ENCODE measurements at places on chromosomes 4 and X.
A peak's percentile ranks its signal among the peaks of the same experiment; 100 is the strongest.

- DNase-seq: peak; percentile 2
Observed at GRCh38 chr4:139416073-139416673, 37.7 kb upstream of the RAB33B start.

GRCh38 chr4:5526080-5526846, 182.1 kb downstream of the EVC2 start:
- DNase-seq: no peak

- no peak for DNase-seq
Observed at GRCh38 chrX:111837197-111837596, 38.8 kb upstream of the TRPC5OS start.

- DNase-seq: no peak
Observed at GRCh38 chrX:2498781-2499302, 1.9 kb downstream of the DHRSX start.

GRCh38 chr4:141669501-141669900, 33.1 kb downstream of the IL15 start:
- DNase-seq: no peak

GRCh38 chr4:156894234-156894633, 77.4 kb downstream of the PDGFC start:
- DNase-seq: no peak

DNA sequence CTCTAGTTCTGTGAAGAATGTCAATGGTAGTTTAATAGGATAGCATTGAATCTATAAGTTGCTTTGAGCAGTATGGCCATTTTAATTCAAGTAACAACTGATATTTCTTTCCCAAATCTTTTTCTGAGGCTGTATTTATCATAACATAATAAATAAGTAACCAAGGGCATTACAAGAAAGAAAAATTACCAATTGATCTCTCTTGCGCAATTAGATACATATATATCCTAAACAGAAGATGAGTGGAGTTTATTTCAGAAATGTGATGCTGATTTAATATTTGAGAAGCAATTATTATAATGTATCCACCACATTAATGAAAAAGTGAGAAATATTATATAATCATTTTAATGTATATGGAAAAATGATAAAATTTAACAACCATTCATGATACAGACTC, 802.5 kb upstream of the AGA start:
- DNase-seq: no peak

- no peak for DNase-seq
Observed at GRCh38 chrX:78029663-78030062, 60.2 kb upstream of the PGAM4 start.

DNA sequence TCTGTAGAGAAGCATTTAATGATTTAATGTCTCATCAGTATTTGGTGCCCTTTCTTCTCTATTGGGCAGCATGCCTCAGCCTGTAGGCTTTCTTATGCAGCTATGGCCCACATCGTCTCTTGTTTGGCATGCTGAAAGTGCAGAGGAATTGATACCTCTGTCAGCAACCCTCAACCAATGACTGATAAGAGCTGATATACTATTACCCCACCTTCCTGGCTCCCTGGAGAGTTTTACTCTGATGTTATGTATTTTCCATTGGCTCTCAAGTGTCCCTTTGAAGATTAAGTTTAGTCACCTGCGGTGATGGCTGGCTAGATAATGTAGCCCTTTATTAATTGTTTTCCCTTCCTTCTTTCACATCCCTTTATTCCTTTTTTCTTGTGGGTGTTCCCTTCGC, 41.2 kb upstream of the PDHA2 start:
- no peak for DNase-seq

DNA sequence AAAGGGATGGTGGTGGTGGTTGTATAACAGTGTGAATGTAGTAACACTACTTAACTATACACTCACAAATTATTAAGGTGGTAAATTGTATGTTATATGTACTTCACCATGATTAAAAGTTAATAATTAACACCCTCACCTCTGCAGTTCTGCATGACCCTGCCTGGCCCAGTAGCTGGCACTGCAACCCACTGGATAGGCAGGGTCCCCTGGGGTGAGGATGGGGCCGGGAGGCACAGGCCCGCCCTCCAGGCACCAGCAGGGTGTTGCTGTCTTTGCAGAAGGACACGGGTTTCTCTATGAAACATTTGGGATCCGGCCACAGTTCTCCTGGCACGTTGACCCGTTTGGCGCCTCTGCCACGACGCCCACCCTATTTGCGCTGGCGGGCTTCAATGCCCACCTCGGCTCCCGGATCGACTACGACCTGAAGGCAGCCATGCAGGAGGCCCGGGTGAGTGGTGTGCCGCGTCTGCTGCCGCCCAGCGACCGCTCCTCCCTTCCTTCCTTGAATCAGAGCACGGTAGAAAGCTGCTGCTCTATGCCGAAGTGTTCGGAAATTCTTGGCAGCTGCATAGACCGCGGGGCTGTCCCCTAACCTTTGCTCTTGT, 11.8 kb downstream of the MAN2B2 start:
- DNase-seq: no peak

DNA sequence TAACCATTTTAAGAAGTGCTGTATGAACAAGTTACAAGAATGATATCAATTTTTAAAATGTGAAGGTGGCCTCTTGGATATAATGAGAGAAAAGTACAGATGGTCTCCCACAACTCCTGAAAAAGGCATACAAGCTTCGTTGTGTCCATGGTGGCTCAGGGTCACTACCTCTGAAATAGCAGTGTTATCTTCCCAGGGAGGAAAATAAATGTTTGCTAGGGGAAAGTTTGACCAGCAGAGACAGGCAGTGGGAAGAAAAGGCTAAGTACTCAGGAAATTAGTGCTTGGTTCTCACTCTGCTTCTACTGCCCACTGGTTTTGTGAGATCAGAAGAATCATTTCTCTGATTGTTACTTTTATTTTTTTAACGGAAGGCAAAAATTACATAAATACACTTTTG, 39.4 kb downstream of the PPP1R2C start:
- no peak for DNase-seq

DNA sequence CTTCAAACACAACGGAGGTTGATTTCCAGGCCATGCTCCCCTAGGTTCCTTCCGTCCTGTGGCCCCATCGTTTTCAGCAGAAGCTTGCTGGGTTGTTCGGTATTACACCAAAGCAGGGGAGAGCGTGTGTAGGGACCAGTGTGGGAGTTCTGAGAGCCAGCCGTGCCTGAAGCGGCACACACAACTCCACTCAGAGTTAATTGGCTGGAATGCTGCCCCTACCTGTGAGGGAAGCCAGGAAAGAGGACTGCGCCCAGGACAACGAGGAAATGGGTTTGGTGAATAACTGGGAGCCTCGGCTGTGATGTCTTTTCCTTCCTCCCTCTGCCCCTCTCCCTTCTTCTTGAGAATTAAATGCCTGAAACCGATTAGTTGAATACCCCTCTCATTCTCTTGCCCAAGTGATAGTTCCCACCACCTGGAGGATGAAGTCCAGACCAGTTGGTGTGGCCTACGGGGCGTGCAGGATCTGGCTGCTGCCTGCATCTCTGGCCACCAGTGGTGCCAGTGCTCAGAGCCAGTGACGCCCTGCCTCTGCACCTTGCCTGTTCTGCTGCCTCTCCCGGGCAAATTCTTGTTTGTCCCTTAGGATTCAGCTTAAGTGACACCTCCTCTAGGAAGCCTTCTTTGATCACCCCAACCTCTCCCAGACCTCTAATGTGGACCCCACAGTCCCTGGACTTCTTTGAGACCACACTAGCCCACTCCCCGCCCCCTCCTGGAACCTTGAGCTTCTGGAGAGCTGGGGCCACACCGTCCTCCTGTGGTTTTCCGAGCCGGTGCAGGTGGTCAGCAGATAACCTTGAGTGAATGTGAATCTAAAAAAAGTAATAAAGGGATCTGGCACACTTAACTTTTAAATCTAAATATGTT, 33.6 kb downstream of the TBC1D14 start:
- DNase-seq: no peak

DNA sequence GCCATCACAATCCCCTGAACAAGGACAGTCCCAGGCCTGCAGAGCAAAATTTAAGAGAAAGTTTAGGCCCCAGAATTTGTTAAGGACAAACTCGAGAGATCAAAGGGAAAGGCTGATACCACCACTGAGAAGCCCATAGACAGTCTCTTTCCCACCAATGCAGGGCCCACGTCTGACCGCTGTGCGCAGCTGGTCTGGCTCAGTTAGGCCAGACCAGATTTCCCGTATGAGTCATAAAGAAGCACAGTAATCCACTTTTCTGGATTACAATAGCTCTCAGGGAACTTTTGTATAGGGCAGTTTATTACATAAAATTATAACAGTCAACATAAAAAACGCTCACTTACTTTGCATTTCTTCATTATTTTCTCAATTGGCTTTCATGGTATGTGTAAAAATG, 259.5 kb downstream of the RCHY1 start:
- DNase-seq: no peak

DNA sequence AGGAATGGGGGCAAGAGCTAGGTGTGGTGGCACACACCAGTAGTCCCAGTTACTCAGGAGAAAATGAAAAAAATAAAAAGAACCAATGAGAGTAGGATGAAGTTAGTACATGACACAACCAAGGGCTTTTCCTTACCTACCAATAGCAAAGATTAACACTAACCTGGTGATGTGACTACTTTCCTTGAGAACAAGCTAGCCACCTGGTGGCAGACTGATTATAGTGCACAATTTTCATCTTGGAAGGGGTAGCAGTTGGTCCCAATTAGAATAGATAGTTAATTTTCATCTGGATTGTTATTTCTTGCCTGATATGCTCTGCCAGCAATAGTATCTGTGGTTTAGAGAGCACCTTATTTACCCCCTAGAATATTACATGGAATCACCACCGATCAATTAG, 1216.8 kb upstream of the PABPC4L start:
- DNase-seq: no peak

DNA sequence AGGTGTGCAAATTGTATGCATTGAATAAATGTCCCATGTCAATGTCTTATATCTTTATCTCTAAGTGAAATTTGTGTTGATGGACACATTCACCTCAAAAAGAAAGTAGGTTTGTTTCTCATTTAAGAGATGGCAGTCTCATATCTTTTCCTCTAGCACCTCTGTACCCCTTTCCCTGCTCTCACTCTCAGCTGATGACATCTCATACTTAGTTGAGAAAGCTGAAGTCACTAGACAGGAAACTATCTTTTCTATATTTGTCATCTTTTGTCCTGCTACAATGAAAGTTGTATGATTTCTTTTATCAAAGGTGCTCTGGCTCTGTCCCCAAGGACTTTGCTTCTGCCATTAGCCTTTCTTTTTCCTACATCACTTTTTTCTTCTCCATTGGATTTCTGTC, 84.0 kb upstream of the GRPR start:
- DNase-seq: no peak

GRCh38 chr4:143354990-143355389, 18.3 kb downstream of the GAB1 start:
- no peak for DNase-seq

DNA sequence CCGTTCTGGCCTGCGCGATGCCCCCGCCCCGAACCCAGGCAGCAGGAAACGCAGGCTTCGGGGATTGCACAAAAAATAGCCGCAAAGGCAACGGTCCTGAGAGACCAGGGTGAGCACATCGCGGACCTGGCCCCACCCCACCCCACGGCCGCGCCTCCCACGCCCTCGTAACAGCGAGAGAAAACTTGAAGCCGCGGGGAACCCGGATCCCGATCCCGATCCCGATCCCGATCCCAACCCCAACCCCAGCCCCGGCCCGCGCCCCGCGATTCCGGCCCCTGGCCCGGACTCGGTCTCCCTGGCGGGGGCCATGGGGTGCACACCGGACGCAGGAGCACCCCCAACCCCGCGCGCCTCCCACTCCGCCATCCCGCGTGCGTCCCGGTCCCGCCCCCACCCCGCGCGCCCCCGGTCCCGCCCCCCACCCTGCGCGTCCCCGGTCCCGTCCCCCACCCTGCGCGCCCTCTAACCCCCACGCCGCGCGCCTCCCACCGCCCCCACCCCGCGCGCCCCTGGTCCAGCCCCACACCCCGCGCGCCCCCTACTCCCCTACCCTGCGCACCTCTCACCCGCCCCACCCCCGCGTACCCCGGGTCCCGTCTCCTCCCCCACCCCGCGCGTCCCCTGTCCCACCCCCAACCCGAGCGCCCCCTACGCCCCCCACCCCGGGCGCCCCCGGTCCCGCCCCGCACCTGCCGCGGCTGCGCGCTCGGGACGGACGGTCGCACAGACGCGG, 29.0 kb downstream of the NOP14 start:
- DNase-seq: no peak

DNA sequence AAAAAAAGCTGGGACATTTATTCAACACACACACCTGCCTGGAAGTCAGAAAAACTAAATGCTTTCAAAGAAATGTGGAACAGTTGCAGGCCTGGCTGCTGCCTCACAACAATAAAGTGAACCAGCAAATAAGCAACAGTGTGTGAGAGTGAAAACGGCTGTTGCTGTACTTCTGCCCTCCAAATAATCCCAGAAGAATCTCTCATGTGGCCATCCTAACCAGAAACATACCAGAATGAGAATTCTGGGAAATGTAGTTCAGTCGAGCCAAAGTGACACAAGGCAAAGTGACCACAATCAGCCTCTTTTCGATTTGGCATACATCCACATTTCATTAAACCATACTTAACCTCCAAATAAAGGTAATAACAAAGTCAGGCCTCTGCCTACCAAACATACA, 204.5 kb downstream of the SLC7A11 start:
- DNase-seq: no peak

GRCh38 chr4:110154582-110154981, 43.8 kb downstream of the ELOVL6 start:
- DNase-seq: no peak

DNA sequence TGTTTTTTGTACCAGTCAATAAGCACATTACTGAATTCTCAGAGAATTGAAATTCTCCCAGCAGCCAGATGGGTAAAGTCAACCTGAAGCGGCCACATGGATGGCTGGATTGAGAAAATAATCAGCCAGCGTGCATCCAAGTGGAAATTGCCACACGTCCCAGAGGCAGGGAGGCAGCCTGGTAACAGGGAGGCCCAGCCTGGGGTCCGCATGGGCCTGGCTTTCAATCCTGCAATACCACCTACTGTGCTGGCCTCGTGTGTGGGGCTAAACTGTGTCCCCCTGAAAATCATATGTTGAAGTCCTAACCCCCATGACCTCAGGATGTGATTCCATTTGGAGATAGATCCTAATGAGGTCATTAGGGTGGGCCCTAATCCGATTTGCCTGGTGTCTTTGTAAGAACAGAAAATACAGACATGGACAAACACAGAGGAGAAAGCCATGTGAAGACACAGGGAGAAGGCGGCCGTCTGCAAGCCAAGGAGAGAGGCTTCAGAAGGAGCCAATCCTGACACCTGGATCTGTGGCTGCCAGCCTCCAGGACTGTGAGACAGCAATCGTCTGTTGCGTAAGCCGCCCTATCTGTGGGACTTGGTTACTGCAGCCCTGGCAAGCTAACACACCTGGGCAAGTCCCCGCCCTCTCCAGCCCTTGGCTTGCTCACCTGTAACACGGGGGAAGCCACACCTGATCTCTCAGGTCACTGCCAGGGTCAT, 90.3 kb downstream of the JAKMIP1 start:
- DNase-seq: no peak

- no peak for DNase-seq
Observed at GRCh38 chrX:36947214-36947613, 61.0 kb upstream of the FAM47C start.

DNA sequence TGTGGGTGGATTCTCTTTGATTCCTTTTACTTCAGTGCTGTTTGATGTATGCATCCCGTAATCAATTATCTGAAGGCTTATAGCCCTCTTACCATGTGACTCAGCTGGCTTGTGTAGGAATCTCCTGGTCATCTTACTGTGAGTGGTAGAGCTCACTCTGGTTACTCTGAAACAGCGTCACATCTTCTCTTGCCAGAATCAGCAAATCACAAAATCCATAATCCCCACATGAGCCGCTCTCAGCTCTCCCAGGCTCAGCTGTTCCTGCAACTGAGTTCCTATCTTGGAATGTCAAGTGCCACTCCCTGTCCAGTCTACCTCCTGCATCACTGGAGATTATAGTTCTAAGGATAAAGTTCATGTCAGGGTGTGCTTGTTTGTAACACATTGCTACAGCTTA, 278.0 kb downstream of the FBXO8 start:
- no peak for DNase-seq

Measured in activated CD4-positive, CD25-positive, alpha-beta regulatory T cell (primary cell).